ENCODE measurements at places on chromosomes 13 and 19.

GRCh38 chr13:71213252-71213821, 653.7 kb downstream of the DACH1 start:
- no peak for DNase-seq

GRCh38 chr13:78604782-78605611, 1.6 kb upstream of the POU4F1 start:
- no peak for DNase-seq

DNA sequence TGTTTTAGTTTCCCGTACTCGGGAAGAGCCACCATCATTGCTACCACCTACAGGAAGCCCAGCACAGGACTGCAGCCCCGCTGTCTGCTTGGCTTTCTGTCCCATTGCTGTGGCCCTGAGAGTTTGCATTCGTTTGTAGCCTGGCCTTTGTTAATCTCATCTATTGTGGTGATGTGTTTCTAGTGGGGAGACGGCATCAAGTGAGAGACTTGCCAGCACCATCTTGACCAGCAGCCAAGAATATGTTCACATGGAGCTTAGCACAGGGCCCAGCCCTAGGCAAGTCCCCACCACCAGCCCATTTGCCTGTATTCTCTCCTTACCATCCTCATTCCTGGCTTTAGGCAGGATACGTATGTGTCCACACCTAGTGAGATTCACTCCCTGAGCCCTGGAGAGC, 17.3 kb upstream of the OVOL3 start:
- DNase-seq = no peak

GRCh38 chr13:95509521-95510310, 42.8 kb upstream of the CLDN10 start:
- DNase-seq = no peak

DNA sequence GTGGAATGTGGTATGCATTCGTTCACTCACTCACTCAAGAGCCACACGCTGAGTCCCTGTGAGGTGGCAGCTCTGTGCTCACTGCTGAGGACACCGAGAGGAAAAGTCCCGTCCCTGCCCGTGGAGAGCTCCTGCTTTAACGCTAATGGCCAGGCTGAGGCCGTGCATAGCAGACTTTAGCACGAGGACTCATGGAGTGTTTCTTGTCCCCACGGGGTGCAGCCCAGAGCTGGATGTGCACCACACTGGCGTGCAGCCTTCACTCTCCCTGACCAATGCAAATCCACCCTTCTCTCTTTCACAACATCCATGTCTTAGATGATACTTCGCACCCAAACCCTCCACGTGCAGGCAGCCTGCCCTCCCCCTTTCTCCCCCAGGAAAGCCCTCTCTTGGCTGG, 159.6 kb upstream of the ZNF536 start:
- no peak for DNase-seq

GRCh38 chr19:2309734-2310362, 1.9 kb upstream of the LINGO3 start:
- DNase-seq = no peak

GRCh38 chr19:4014541-4015491, 7.3 kb downstream of the PIAS4 start:
- peak; percentile 63 for DNase-seq

GRCh38 chr13:63161219-63161618, 1745.6 kb upstream of the PCDH20 start:
- DNase-seq = no peak

- no peak for DNase-seq
These were observed 11.5 kb downstream of the STXBP2 start for GRCh38 chr19:7648265-7649014.

DNA sequence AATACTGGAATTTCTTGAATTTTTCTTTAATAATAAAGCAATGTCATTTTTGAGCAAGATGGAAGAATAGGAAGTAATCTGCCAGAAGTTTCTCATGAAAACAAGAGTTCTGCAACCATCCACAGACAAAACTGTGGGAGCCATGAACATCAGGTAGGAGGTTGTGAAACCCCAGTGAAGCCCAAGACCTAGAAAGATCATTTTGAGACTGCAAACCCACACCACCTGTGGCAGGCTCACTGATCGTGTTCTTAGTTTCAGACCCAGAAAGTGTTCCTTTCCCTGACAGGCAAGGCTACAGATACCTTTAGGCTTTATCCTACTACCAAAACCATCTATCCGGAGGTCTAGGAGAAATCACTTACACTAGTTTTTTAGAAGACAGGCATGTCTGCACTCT, 2189.8 kb upstream of the PCDH20 start:
- no peak for DNase-seq

DNA sequence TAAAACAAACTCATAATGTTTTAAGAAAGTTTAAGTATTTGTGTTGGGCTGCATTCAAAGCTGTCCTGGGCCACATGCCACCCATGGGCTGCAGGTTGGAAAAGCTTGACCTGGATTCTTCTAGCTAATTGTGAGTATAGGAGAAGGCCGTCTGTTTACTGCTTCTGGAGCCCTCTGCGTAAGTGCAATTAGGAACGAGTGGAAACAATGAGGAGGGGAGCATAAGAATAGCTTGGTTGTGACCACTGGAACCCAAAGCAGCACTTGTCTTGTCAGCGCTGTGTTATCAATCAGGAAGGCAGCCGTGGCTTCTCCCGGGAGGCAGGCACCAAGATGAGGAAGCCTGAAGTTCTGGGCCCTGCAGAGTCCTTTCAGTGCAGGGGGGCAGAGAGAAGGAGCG, 110.4 kb upstream of the MBNL2 start:
- DNase-seq = no peak

DNA sequence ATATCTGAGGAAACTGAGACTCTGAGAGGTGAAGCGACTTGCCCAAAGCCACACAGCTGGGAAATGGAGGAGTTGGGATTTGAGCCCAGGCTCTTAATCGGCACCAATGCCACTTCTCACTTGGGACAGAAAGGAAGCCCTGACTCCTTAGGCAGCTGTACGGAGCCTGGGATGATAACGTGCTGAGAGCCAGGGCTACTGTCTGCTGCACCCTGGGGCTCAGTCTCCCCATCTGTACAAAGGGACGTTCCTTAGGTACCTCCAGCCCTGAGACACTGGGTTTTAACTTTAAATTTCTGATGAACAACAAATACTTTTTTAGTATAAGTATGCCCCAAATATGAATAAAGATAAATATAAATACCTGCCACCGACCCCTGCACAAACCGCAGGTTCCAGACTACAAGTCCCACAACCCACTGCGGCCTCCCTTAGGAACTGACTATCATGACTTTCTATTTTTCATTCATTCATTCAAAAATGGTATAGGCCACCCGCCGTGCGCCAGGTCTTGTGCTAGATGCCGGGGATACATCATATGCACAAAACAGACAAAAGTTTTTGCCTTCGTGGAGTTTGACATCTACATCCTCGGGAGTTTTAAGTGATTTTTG, 776 bp upstream of the NCLN start:
- peak; percentile 83 for DNase-seq

DNA sequence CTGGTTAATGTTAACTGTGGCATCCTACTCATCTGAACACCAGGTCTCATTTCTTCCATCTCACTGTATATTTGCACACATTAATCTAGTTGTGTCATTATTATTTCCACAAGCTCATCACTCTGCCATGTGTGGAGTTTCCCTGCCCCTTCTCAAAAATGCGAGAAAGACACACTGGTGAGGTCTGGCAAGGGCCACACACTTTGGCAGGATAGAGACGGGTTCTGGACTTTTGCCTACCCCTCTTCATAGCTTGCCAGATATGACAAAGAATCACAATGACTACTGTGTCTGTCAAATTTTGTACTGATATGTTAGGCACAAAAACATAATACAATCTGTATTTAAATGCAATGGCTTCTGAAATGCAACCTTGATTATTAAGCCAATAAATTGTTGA, 12.9 kb downstream of the GPR12 start:
- no peak for DNase-seq

DNA sequence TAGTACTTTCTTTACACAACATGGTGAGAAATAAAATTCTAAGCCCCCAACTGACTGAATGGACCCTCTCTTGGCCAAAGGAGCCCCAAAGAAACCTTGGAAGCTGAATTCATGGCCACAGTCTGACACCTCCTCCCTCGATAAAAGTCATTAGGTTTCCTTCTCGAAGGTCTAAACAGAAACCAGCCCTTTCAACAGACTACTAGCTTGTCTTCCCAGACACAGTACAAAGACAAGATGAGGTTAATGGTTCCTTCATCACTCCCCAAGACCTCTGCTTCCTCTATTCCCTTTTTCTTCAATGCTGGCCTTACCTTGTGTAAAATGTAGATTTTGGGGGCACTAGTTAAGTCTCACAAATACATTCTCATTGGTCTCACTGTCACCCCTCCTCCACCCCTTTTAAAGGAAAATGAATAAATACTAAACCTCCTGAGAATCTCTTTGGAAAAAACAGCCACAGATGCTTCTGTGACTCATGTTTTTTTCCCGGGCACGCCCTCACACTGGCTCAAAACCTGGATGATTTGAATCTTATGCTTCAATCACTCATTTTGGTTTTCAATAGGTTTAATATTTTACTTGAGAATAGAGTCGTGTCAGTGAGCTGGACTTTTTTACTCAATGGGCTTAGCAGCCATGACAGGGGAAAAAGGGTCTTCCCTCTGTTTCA, 65.8 kb upstream of the MED4 start:
- DNase-seq = no peak

- DNase-seq = no peak
These were observed 5.3 kb downstream of the PODNL1 start for GRCh38 chr19:13932911-13933393.

- no peak for DNase-seq
These were observed 21.8 kb downstream of the FGF14 start for GRCh38 chr13:102380012-102380411.

- no peak for DNase-seq
These were observed at the start of gene PLIN4 for GRCh38 chr19:4518345-4519171. PLIN4 (minus strand) TSS chr19:4518486; CDS start chr19:4518272, 214 bp downstream.

- DNase-seq = no peak
These were observed 1615.2 kb downstream of the OLFM4 start for GRCh38 chr13:54643863-54644262.

DNA sequence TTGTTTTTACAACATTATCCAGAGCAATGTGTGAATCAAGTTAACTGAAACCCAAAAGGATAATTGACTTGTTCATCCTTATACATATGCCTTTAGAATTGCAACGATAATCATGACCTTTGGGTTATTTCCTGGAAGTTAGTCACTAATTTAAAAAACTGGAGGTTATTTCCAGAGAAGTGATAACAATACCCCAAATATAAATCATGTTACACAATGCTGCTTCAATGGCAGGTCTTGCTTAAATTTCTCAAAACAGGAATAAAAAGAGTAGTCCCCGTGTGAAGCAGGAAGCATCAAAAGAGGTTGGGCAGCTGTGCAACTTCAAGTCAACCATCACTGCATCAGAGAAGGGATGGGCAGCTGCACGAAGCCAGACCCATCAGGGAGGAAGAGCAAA, 134.4 kb downstream of the EFNB2 start:
- DNase-seq = no peak

- no peak for DNase-seq
These were observed 5.6 kb upstream of the SYDE1 start for GRCh38 chr19:15101479-15102082.

DNA sequence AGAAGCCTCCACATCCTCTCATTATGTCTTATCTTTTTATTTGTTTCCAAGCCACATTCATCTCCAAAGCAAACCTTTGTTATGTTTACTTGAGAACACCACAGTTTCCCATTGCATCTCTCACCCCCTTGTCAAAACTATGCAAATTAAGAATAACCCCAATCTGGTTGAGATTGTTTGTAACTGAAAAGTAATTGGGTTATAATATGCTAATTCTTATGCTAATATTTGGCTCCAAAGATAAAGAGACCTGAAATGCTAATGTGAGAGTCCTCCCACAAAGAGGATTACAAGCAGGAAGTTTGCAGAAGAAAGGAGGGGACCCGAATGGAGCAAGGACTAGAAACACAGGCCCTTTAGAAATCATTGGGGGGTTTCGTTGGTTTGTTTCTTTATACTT, 92.9 kb upstream of the UBL3 start:
- no peak for DNase-seq

DNA sequence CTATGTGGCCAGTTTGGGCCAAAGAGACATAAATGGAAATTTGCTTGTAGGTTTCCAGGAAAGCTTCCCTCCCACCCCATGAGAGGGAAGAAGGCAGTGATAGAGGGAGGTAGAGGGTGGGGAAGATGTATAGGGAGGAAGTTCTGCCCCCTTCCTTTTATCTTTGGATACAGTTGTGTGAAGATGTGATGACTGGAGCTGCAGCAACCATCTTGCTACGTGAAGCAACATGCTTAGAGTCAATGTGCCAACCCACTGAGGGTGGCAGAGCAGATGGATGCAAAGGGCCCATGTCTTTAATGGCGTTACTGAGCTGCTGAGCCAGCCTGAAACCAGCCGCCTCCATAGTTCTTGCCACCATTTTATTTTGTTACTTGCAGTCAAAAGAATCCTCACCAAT, 10.7 kb downstream of the VSIG10L start:
- DNase-seq = no peak

GRCh38 chr19:45091031-45091923, 1.7 kb upstream of the PPP1R37 start:
- DNase-seq = peak; percentile 98

GRCh38 chr13:30572859-30573275, 44.9 kb upstream of the USPL1 start:
- no peak for DNase-seq

DNA sequence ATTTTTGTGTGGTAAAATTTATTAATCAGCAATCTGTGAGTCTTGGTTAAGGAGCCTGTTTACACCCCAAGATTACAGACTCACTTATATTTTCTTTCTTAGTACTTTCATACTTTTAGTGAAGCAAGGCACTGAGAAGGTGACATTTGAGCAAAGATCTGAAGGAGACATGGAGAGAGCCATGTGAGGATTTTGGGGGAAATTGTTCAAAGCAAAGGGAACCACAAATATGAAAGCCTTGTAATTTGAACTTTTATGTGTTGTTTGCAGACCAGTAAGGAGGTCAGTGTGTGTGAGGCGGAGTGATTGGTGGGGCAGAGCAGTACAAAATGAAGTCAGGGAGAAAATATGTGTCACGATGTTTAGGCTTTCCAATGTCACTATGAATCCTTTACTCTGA, 140.7 kb upstream of the KLF12 start:
- DNase-seq = no peak

DNA sequence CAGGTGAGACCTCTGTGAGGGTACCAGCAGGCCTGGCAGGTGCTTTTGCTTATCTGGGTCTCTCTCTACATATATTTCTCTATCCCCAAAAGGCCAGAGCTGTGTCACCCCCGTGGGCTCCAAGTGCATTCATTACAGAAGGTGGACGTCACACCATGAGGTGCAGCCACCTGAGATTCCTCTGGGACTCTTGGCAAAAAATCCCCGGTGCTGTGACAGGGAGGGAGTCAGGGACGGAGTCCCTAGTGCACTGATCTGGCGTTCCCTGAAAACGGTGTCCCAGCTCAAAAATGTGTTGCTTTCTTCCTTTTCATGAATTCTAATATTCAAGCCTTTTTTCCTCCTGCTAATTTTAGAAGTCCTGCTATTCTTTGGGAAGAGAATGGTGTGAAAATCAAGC, 13.5 kb downstream of the TSHZ3 start:
- DNase-seq = no peak

GRCh38 chr13:103694471-103694870, 628.3 kb upstream of the SLC10A2 start:
- no peak for DNase-seq

Measured in upper lobe of right lung (tissue), 1 donor.